HFFc6 (cell line): ENCODE measurements at places on chromosomes 2 and 18. TPM values are rescaled to one million over a fixed set of nuclear protein-coding genes. Genes with fewer than 3 reads are reported as not detected.

DNA sequence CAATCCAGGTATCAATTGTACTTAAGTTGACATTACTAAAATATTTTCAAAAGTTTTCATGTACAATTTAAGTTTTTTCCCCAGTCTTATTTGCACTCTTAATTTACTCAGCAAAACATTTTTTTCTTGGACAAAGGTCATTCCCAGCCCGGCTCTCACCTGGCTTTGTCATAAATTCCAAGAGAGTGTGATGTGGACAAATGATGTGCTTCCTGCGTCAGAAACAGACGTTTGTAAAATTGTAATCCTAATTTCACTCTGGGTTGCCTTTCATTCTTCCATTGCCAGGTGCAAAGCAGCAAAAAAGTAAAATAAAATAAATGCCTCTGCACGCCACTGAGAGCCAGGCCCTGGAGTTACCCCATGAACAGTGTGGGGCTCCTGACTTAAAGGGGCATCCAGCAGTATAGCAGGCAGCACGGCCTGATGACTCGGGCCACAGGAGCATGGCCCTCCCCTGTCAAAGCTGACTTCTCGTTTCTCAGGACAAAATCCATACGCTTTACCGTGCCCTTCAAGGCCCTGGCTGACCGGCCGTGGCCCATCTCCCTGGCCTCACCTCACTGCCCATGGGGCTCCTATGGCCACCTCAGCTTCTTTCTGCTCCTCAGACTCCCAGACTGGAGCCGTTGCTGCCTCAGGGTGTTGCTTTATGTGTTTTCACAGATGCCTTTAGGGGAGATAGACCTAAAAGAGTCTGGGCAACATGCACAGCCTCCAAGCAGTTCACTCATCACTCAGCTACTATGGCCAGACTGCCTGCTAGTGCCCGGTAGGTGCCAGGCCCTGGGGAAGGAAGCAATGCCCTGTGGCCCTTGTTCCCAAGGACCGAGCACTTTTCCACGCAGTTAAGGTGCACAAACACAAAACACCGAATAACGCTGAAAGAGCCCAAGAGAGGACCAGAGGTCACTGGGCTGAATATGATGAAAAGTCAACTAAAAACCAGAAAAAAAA is 7.6 kb upstream of the TMEM185B start:
- DNase-seq, result no peak

The FBXO48 gene
- total RNA-seq, result 0.39 and 0.68 TPM in 2 replicates

- DNase-seq, result peak; percentile 22
Observed at GRCh38 chr2:188158337-188159100, 133.2 kb upstream of the GULP1 start.

The MC5R gene
- not detected in 3 replicates for total RNA-seq

The RAB6C gene
- not detected in 3 replicates for total RNA-seq

The POTEC gene
- not detected in 2 replicates for total RNA-seq

DNA sequence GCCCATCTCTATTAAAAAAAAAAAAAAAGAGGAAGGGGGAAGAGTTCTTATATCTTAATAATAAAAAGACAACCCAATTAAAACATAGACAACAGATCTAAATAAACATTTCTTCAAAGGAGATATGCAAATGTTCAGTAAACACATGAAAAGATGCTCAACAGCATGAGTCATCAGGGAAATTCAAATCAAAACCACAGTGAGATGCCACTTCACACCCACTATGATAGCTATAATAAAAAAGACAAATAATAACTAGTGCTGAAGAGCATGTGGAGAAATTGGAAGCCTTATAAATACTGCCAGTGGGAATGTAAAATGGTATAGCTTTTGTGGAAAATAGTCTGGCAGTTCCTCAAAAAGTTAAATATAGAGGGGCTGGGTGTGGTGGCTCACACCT is 61.5 kb upstream of the CYP20A1 start:
- DNase-seq, result no peak

GRCh38 chr2:50004667-50005066 is 850.4 kb upstream of the FSHR start:
- no peak for DNase-seq

DNA sequence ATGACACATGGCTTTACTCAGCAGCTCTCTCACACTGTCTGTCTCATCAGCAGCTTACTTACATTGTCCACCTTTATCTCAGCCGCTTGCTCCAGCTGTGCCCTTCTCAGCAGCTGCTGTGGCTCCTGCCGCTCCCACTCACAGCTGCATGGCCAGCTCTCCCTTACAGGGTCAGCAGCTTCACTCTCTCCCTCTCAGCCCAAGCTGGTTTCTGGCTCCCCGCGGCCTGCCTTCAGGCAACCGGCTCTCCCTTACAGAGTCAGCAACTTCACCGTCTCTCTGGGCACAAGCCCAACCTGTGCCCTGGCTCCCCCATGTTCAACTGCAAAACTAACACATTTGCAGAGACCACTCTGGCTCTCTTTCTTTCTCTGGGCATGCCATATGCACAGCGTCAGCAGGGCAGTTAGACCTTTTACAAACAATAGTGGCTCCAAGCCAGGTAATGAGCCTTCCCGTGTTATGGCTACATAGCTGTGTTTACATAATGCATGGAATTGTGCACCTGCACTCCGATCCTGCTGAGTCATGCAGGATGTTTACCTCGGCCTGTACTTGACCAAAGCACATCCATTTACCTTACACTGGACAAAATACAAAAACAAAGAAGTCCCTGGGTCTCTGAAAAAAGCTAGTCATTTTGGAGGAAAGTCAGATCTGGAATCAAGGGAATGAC is 167.3 kb downstream of the DOK6 start:
- no peak for DNase-seq

DNA sequence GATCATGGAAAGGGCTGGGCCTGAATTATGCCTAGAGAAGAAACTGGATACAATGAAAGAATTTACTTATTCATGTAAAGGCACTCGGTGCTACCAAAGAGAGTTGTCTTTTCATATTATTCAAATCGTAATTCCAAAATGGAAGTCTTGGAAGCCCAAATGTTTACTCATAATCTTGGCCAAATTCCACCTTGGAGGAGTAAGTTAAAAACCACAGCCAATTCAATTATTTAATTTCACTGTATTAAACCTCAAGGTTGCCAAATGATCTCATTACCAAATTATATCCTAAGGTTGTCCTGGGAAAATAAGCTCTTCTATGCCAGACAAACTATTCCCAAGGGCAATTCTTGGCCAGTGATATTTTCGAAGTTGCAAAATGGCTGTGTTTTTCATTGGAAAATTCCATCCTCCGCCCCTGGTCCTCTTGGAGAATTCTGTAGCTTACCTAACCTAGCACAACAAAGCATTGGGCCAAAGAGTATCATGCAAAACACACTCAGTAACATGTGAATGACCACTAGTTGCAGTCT is 11.1 kb upstream of the VPS4B start:
- DNase-seq, result peak; percentile 45

The NYAP2 gene
- total RNA-seq, result not detected in 2 replicates

GRCh38 chr2:96267159-96267971 is 1.3 kb downstream of the CIAO1 start:
- DNase-seq, result peak; percentile 32

- no peak for DNase-seq
Observed at GRCh38 chr2:3952866-3953516, 249.6 kb downstream of the DCDC2C start.

GRCh38 chr2:134713176-134713575 is 5.6 kb downstream of the TMEM163 start:
- DNase-seq, result no peak

The CNDP1 gene
- total RNA-seq, result not detected in 3 replicates

The ATAD2B gene
- 4.8 to 4.9 TPM (median 4.8 TPM) in 3 replicates for total RNA-seq

- DNase-seq, result no peak
Observed at GRCh38 chr18:53819671-53820070, 404.8 kb downstream of the MBD2 start.

DNA sequence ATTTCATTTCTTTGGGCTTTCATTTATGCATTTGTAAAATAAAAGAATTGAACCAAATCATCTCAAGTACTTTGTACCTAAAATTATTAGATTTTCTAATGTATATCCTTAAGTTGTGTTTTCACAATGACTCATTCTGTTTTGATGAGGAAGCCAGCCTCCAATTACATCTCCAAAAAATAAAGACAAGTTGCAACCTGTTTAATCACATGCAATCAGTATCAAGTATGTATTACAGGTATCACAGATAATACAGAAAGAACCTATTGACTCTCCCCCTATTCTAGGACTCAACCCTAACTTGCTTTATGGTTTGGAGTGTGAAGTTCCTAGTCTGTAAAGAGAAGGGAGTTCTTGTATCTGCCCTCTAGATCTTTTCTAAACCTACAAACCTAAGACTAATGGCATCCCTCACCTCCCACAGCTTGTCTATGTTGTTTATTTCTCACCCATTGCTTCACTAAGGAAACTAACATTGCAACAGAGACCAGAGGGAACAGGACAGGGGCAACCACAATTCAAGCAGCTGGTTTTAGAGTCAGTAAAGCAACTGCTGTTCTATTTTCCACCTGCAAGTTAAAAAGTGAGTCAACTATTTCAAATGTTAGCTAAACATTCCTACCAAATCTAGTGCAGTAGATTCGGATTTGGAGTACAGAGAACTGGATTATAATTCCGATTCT is 141.1 kb upstream of the ETAA1 start:
- peak; percentile 59 for DNase-seq

- DNase-seq, result no peak
Observed at GRCh38 chr18:907115-907884, 2.6 kb downstream of the ADCYAP1 start.

The FOXI3 gene
- not detected in 3 replicates for total RNA-seq

DNA sequence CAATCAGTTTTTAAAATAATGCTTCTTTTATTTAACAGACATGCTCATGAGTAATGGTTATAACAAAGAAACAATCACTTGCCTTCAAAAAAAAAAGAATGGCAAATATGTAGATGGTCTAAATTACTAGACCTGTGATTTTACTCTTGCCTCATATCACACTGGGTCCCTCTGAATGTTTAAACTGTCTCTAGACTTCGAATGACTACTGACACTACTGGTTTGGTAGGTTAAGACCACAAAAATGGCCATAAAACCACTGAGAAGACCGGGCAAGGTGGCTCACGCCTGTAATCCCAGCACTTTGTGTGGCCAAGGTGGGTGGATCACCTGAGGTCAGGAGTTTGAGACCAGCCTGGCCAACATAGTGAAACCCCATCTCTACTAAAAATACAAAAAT is 5.1 kb upstream of the SELENOI start:
- DNase-seq, result no peak

DNA sequence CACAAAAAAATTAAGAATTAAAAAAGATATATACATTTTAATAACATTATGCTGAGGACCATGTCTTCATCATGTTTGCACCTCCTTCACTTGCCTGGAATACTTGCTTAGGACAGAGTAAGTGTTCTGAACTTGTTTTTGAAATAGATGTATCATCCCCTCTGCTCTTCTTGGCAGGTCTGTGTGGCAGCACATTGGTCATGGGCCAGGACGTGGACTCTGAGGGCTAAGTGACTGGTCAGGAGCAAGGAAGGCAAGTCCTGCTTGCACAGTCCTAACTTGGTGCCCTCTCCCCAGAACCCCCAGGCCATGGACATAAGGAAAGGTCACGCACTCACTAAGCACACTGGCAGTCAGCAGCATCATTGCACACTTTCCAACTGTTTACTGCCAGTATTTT is 95.8 kb downstream of the PTPRM start:
- DNase-seq, result no peak

The WDSUB1 gene
- 6.1 to 7.3 TPM (median 6.4 TPM) in 3 replicates for total RNA-seq

GRCh38 chr2:100673115-100673514 is 110.3 kb downstream of the PDCL3 start:
- DNase-seq, result no peak

DNA sequence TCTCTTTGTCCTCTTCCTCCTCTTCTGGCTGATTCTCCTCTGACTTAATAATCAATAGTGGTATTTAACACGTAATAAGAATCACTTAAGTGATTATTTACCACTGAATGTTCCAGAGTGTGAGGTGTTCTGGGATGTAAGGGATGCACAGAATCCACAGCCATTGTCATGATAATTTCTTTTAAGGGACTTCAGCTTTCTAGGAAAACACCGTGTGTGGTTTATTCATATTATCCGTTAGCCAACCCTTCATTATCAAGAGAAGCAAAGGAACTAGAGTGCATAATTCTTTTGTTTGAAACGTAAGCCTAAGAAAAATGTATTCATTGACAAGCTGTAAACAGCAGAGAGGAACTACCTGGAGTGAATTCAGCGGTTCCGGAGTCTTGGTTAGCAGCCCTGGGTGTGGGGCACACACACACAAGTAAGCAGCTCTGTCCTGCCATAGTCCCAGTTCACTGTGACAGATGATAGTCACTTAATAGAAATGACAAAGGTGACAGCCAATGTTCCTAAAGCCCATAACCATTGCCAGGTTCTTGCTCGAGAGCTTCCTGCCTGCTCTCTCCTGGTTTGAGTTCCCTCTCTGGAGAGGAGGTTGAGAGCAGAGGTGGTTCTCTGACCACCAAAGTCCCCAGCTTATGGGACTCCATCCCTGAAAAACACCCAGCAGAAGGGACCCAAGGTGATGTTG is 101.9 kb downstream of the ACOXL start:
- no peak for DNase-seq

DNA sequence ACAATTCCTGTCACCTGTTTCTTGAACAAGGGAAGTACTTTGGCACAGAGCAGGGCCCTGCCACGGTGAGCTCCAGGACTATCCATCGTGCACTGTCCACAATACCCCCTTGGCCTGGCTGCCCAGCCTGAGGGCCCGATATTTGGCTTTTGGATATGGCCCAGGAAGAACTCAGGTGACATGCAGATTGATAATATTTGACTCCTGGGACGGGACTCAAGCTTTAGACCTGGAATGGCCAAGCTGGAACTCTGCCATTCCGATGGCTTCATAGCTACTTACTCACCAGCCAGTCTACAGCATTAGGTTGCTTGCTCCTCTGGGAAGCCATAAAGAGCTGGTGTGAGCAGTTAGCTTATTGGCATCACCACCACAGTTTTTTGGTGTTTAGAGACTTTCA is 26.6 kb downstream of the EML6 start:
- peak; percentile 13 for DNase-seq

GRCh38 chr2:218374795-218375194 is 7.3 kb upstream of the SLC11A1 start:
- no peak for DNase-seq

DNA sequence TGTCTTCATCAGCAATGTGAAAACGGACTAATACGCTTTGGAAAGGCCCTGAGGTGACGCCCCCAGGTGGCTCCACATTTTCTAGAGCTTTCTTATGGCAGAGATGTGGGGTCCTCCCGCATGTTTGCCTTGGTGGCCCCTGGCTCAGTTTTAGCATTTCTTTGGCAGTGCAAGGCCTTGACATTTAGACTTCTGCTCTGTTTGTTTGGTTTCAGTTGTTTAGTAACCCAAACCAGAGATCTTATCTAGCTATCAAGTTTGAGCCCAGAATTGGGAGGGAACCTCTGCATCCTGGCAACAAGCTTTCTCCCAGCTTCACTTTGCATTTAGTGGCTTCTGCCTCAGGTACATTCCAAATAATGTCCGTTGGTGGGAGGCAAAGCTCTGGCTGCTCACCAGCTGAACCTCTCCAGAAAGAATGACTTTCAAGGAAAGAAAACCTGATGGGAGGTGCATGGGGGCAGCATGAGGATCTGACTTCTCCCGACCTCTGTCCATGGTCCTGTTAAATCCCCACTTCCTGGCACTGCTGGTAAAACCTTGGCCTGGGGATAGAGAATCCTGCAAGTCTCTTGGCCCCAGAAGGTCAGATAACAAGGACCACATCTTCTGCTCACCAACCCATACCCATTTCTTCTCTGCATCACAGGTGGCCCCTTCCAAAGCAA is 12.0 kb upstream of the MBP start:
- no peak for DNase-seq
